Activated naive CD8-positive, alpha-beta T cell treated with anti-CD3 and anti-CD28 coated beads for 36 hours (primary cell): ENCODE measurements at places on chromosomes 11 and 22.

DNA sequence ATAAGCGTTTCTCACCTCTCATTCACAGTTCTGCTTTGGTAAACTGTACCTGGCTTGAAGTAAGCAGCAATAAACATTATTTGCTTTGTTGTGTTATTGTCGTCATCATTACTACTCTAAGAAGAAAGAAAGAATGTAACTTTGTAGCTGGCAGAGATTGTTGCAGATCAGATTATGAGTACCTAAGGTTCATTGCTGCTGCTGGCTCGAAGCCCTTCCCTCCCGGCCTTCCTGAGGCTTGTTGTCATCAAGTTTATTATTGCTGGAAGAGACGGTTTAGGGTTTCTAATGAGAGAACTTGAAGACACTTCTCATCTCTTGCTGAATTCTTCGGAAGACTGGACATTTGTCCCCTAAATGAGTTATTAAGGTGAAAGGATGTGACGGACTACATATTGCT lies 101.3 kb downstream of the GRAMD1B start:
- no peaks in the 10 kb centered on the region for H3K27me3 ChIP-seq
- no peak overlapping the region for H3K27ac ChIP-seq
- H3K4me3 ChIP-seq: no peak overlapping the region
- no peaks in the 10 kb centered on the region for H3K4me1 ChIP-seq
- no peak for DNase-seq

GRCh38 chr11:10021563-10021962 lies 272.5 kb downstream of the SBF2 start:
- no peak overlapping the region for H3K4me3 ChIP-seq
- H3K27ac ChIP-seq: no peak overlapping the region
- DNase-seq: no peak
- H3K36me3 ChIP-seq: peaks cover 5% of the 10 kb centered on the region
- no peaks in the 10 kb centered on the region for H3K27me3 ChIP-seq

GRCh38 chr11:108947654-108948570 lies 283.0 kb downstream of the DDX10 start:
- peaks cover 46% of the 10 kb centered on the region for H3K36me3 ChIP-seq
- no peaks in the 10 kb centered on the region for H3K27me3 ChIP-seq

GRCh38 chr11:15073361-15074205 lies at the start of gene CALCB:
Gene CALCB, plus strand, starts transcription at chr11:15073593. Its CDS starts 1,126 bp downstream, at chr11:15074719.
- peaks cover 21% of the 10 kb centered on the region for H3K27me3 ChIP-seq
- peak; percentile 51 for DNase-seq
- H3K4me3 ChIP-seq: peak within 1 kb of the TSS; percentile 85
- peaks cover 12% of the 10 kb centered on the region for H3K4me1 ChIP-seq
- H3K36me3 ChIP-seq: peaks cover 4% of the 10 kb centered on the region
- H3K27ac ChIP-seq: peak within 1 kb of the TSS; percentile 70

DNA sequence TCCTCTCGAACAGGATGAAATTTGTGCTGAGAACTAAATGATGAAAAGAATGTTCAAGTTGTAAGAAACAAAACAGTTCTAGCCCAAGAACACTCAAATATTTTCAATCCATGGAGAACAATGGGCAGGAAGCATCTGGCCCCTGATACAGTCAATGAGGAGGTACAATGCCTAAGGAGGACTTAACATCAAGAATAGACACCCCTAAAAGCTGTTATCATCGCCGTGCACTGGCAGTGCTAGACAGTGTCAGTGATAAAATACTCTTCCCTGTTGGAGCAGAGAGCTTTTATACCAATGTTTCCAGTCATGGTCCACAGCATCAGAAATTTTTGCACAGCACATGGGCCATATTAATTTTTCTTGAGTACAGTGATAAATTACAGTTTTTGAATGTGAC lies 20.2 kb upstream of the VSTM5 start:
- no peak overlapping the region for H3K4me3 ChIP-seq
- DNase-seq: no peak
- no peaks in the 10 kb centered on the region for H3K36me3 ChIP-seq
- no peaks in the 10 kb centered on the region for H3K4me1 ChIP-seq

GRCh38 chr11:5923427-5923776 lies 18.6 kb upstream of the OR56A3 start:
- no peaks in the 10 kb centered on the region for H3K36me3 ChIP-seq
- no peak for DNase-seq
- H3K4me1 ChIP-seq: peaks cover 3% of the 10 kb centered on the region
- no peak overlapping the region for H3K27ac ChIP-seq
- no peak overlapping the region for H3K4me3 ChIP-seq

DNA sequence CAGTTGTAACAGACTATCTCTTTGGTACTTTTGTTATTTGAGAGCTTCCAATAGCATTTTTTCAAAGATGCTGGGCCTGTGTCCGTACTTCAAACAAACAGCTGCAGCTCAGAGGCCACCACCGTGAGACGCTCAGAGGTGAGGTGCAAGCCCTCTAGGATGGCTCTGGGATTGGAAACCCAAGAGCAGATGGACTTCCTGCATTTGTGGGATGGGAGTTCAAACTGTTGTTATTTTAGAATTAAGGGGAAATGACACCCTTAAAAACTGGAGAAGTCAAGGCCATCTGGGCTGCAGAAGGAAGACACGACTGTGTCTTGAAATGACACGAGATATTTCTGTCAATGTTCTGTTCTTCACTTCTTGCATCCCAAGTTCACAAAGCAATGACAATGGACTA lies 9.2 kb upstream of the IL10RA start:
- peaks cover 82% of the 10 kb centered on the region for H3K4me1 ChIP-seq
- H3K27me3 ChIP-seq: no peaks in the 10 kb centered on the region
- peaks cover 44% of the 10 kb centered on the region for H3K36me3 ChIP-seq
- peak overlapping the region; percentile 72 for H3K4me3 ChIP-seq
- H3K27ac ChIP-seq: peak overlapping the region; percentile 85

DNA sequence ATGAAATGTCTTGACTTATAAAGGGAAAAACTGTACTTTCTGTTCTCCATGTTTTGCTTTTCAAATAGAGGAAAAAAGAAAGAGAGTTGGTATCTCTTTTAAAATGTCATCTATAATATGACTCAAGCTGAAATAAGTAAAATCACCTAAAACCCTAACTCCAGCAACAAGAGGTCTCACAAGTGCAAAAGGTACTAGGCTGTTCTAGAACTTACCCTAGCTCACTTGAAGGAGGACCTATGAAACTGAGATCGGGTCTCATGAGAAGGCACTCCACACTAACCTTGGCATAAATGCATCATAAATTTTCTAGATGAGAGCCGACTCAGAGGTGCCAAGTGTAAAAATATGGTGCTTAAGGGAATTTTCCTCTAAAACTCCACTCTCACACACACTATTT lies 63.8 kb downstream of the PHF21A start:
- no peaks in the 10 kb centered on the region for H3K27me3 ChIP-seq
- no peak for DNase-seq
- peaks cover 18% of the 10 kb centered on the region for H3K4me1 ChIP-seq
- H3K36me3 ChIP-seq: peaks cover 10% of the 10 kb centered on the region
- no peak overlapping the region for H3K27ac ChIP-seq

DNA sequence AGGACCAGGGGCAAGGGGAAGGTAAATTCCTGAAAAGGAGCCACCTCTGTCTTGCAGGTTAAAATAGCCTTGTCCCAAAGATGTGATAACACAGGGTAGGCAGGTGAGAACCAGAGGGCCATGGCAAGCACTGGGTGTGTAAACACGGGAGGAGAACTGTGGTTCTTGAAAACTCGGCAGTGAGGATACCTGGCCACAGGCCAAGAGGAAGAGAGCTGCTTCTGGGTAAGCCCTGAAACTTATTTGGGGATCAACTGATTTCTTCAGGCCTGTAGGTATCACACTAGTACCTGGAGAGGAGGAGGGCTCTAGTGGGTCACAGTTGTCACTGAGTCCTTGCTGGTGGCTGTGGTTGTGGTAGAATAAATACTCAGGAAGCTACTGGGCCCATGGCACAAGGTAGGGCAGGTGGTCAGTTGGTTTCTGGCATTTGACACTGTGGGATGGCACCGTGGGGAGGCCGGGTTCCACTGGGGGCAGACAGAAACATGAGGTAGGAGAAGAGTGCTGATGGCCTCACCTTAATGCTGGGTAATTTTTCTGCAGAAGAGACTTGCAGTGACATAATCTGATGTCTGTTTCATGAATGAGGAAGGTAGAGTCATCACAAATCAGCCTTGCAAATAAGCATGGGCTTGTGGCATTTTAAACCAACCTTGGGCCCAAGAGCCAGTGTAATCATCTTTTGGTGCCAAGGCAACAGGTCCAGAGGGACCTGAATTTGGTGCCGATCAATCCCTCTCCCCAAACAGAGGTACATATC lies 22.0 kb downstream of the AMPD3 start:
- H3K27me3 ChIP-seq: no peaks in the 10 kb centered on the region
- DNase-seq: no peak
- H3K27ac ChIP-seq: no peak overlapping the region
- peaks cover 10% of the 10 kb centered on the region for H3K36me3 ChIP-seq

- no peak overlapping the region for H3K27ac ChIP-seq
- no peaks in the 10 kb centered on the region for H3K4me1 ChIP-seq
- H3K27me3 ChIP-seq: peaks cover 5% of the 10 kb centered on the region
- no peak for DNase-seq
- H3K4me3 ChIP-seq: no peak overlapping the region
Observed at GRCh38 chr11:360326-361280, 8.7 kb upstream of the B4GALNT4 start.

- H3K4me3 ChIP-seq: no peak overlapping the region
- no peak overlapping the region for H3K27ac ChIP-seq
- DNase-seq: no peak
- no peaks in the 10 kb centered on the region for H3K27me3 ChIP-seq
- no peaks in the 10 kb centered on the region for H3K36me3 ChIP-seq
Observed at GRCh38 chr22:20240447-20240764, 27.7 kb downstream of the RTN4R start.

DNA sequence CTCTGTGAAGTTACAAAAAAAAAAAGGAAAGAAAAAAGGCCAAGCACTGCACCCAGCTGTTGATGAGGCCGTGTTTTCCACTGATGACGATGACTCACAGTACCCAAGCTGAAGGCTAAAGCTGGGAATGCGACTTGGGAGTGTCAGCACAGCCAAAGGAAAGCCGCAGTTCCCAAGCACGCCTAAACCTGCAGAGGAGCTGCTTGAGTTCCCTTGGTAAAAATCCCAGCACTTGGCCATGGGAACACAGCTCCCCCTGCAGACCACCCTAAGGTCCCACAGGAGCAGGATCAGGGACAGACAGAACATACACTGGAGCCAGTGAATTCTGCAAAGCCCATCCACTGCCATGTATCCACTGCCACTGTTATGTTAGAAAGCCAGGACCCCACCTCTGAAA lies 39.9 kb downstream of the SERGEF start:
- no peaks in the 10 kb centered on the region for H3K27me3 ChIP-seq
- H3K4me3 ChIP-seq: no peak overlapping the region
- no peaks in the 10 kb centered on the region for H3K4me1 ChIP-seq
- peaks cover 24% of the 10 kb centered on the region for H3K36me3 ChIP-seq
- no peak overlapping the region for H3K27ac ChIP-seq

GRCh38 chr22:46676479-46676878 lies 56.3 kb downstream of the GRAMD4 start:
- no peak overlapping the region for H3K4me3 ChIP-seq
- peaks cover 35% of the 10 kb centered on the region for H3K4me1 ChIP-seq
- no peak for DNase-seq
- no peak overlapping the region for H3K27ac ChIP-seq
- H3K36me3 ChIP-seq: peaks cover 2% of the 10 kb centered on the region
- H3K27me3 ChIP-seq: no peaks in the 10 kb centered on the region

- H3K4me3 ChIP-seq: no peak overlapping the region
- H3K36me3 ChIP-seq: no peaks in the 10 kb centered on the region
- H3K4me1 ChIP-seq: no peaks in the 10 kb centered on the region
- no peaks in the 10 kb centered on the region for H3K27me3 ChIP-seq
- no peak for DNase-seq
Observed at GRCh38 chr11:55719608-55720160, 53.6 kb upstream of the OR5D13 start.

DNA sequence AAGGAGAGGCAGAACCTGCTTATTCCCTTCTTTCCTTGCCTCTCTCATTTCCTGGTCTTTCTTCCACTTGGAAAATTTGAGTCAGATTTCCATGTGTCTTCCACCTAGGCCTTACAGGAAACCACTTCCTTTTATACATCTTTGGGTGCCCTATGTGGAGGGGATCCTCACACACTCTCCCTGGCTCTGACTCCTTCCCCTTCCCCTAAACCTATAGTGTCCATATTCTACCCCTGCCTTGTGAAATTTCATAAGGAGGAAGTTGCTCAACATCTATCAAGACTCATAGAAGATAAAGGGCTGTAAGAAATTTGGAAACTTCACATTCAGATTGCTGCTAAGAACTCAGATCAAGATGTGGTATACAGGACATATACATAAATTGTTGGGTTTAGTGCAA lies 20.4 kb downstream of the TUG1 start:
- H3K36me3 ChIP-seq: peaks cover 2% of the 10 kb centered on the region
- H3K4me3 ChIP-seq: no peak overlapping the region
- no peak for DNase-seq
- no peak overlapping the region for H3K27ac ChIP-seq

DNA sequence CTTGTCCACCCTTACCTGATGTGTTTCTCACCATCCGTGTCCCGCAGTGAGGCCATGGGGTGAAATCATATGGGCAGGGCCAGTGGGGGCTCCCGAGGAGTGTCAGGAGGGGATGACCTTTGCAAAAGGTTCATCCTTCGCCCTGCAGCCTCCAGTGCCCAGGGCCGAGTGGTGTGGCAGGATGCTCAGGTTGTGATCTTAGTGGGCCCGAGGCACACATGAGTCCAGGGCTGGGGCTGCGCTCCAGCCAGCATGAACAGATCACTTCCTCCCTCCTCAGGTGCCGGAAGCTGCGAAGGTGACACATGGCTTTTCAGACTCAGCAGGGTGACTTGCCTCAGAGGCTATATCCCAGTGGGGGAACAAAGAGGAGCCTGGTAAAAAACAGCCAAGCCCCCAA lies 2.8 kb upstream of the FKBP2 start:
- DNase-seq: no peak
- peaks cover 18% of the 10 kb centered on the region for H3K36me3 ChIP-seq
- peaks cover 26% of the 10 kb centered on the region for H3K4me1 ChIP-seq
- peak overlapping the region; percentile 35 for H3K27ac ChIP-seq
- no peaks in the 10 kb centered on the region for H3K27me3 ChIP-seq

- DNase-seq: no peak
- no peaks in the 10 kb centered on the region for H3K4me1 ChIP-seq
- H3K36me3 ChIP-seq: no peaks in the 10 kb centered on the region
- H3K4me3 ChIP-seq: no peak overlapping the region
- H3K27ac ChIP-seq: no peak overlapping the region
Observed at GRCh38 chr11:134452026-134452837, 40.2 kb upstream of the B3GAT1 start.

- H3K4me1 ChIP-seq: no peaks in the 10 kb centered on the region
- no peak overlapping the region for H3K27ac ChIP-seq
- H3K27me3 ChIP-seq: no peaks in the 10 kb centered on the region
- DNase-seq: no peak
- no peaks in the 10 kb centered on the region for H3K36me3 ChIP-seq
- H3K4me3 ChIP-seq: no peak overlapping the region
Observed at GRCh38 chr11:132300283-132300682, 929.9 kb downstream of the NTM start.

DNA sequence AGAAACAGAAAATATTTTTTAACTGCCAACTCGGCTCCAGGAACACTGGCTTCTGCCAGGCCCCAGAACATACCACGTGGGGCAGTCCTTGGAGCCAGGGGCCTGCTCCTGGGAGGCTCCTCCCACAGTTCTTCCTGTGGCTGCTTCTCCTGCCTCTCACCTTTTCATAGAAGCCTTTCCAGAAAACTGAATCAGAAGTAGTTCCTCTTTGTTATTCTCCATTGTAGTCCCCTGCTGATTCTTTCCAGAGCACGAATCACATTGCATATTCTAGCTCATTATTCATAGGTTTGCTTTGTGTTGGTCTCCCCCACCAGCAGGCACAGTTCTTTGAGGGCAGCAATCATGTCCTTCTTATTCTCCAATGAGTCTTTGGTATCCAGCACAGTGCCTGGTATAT lies 106.0 kb downstream of the EFCAB6 start:
- no peak overlapping the region for H3K4me3 ChIP-seq
- H3K27me3 ChIP-seq: peaks cover 5% of the 10 kb centered on the region
- H3K4me1 ChIP-seq: no peaks in the 10 kb centered on the region
- peaks cover 2% of the 10 kb centered on the region for H3K36me3 ChIP-seq
- no peak for DNase-seq
- no peak overlapping the region for H3K27ac ChIP-seq
